ENCODE measurements at places on chromosomes 6 and 20. TPM values are rescaled to one million over a fixed set of nuclear protein-coding genes. Genes with fewer than 3 reads are reported as not detected.
A peak's percentile ranks its signal among the peaks of the same experiment; 100 is the strongest.

Gene SLC2A4RG
- total RNA-seq, result 79.2 TPM

Gene VIP
- 0.55 TPM for total RNA-seq

Gene TEAD3
- 28.0 TPM for total RNA-seq

Gene SLC12A5
- not detected for total RNA-seq

Gene MCHR2
- total RNA-seq, result not detected

Gene QRSL1
- 23.1 TPM for total RNA-seq

Gene MCCD1
- total RNA-seq, result not detected

Gene NDUFAF5
- total RNA-seq, result 60.2 TPM

Gene SRSF12
- not detected for total RNA-seq

- no peak overlapping the region for H3K27ac ChIP-seq
- H3K36me3 ChIP-seq, result no peaks in the 10 kb centered on the region
- peaks cover 14% of the 10 kb centered on the region for H3K27me3 ChIP-seq
- no peak overlapping the region for H3K4me3 ChIP-seq
- H3K4me1 ChIP-seq, result no peaks in the 10 kb centered on the region
These were observed 32.8 kb upstream of the ZNFX1 start for GRCh38 chr20:49310705-49311104.

GRCh38 chr6:144468709-144469108, 183.6 kb downstream of the UTRN start:
- no peak overlapping the region for H3K27ac ChIP-seq
- H3K36me3 ChIP-seq, result peaks cover 25% of the 10 kb centered on the region
- DNase-seq, result no peak
- peaks cover 7% of the 10 kb centered on the region for H3K4me1 ChIP-seq
- H3K4me3 ChIP-seq, result no peak overlapping the region

DNA sequence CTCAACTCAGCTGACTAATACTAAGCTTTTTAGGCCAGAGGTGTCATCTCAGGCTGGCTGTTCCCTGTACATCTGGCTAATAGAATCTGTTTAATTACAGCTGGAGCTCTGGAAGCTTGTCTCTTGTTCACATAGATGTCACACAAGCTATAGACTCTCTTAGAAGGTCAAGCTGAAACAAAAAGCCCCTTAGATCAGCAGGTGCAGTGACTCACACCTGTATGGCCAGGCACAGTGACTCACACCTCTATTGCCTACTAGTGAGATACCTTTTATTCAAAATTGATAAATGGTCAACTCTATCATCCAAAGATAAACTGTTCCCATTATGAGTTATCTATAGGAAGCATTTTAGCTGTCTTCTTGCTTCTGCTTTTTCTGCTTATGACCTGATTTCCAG, 29.9 kb upstream of the MTHFD1L start:
- H3K27me3 ChIP-seq, result no peaks in the 10 kb centered on the region
- H3K36me3 ChIP-seq, result peaks cover 53% of the 10 kb centered on the region
- H3K4me1 ChIP-seq, result no peaks in the 10 kb centered on the region
- DNase-seq, result no peak

DNA sequence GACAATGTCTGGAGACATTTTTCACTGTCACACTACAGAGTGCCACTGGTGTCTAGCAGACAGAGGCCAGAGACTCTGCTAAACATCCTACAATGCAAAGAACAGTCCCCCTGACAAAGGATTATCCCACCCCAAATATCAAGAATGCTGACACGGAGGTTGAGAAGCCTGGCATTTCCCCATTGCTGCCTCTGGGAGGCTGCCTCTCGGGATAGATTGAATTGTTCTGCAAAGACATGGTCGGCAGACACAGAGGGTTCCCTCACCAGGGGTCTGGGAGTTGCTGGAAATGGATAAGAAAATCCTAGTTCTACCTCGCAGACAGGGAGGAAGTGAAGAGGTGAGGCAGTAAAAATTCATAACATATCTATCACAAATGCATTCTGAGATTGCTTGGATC, 166.4 kb upstream of the AGPAT4 start:
- no peak overlapping the region for H3K27ac ChIP-seq
- H3K4me3 ChIP-seq, result no peak overlapping the region
- no peak for DNase-seq
- H3K27me3 ChIP-seq, result no peaks in the 10 kb centered on the region

DNA sequence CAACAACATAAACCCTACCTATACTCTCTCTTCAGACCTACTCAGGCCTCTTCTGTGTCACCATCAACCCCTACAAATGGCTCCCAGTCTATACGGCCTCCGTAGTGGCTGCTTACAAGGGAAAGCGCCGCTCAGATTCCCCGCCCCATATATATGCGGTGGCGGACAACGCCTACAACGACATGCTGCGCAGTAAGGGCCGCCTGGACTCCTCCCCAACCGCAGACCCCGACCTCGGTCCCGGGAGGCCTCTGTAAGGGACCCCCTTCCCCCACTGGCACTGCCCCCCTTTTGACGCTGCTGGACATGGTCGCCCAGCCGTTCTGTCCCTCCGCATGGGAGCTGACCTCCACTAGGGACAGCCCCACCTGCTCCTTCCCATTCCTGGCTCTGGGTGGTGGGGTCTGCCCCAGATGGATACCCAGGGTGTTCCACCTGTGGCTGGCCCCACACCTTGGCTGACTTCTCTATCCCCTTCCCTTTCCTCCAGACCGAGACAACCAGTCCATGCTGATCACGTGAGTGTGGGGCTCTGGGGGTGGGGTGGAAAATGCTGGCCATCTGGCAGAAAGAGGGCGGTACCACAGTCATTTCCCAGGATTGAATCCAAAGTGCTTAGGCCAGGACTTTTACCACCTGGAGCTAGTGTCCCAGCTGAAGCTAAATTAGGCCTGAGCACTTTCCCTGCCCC, 25.0 kb downstream of the MYH7B start:
- H3K27ac ChIP-seq, result peak overlapping the region; percentile 93
- H3K4me1 ChIP-seq, result peaks cover 61% of the 10 kb centered on the region
- H3K27me3 ChIP-seq, result no peaks in the 10 kb centered on the region
- peak overlapping the region; percentile 72 for H3K4me3 ChIP-seq
- peaks cover 7% of the 10 kb centered on the region for H3K36me3 ChIP-seq
- DNase-seq, result peak; percentile 61

- H3K4me3 ChIP-seq, result peak overlapping the region; percentile 51
- peaks cover 21% of the 10 kb centered on the region for H3K36me3 ChIP-seq
- no peaks in the 10 kb centered on the region for H3K27me3 ChIP-seq
- DNase-seq, result no peak
- H3K4me1 ChIP-seq, result peaks cover 63% of the 10 kb centered on the region
- H3K27ac ChIP-seq, result peak overlapping the region; percentile 89
These were observed 43.2 kb downstream of the STK35 start for GRCh38 chr20:2144850-2145249.

GRCh38 chr6:21801446-21802174, 208.1 kb downstream of the SOX4 start:
- no peak overlapping the region for H3K4me3 ChIP-seq
- H3K4me1 ChIP-seq, result peaks cover 16% of the 10 kb centered on the region
- no peaks in the 10 kb centered on the region for H3K27me3 ChIP-seq

- H3K4me3 ChIP-seq, result no peak overlapping the region
- peaks cover 8% of the 10 kb centered on the region for H3K4me1 ChIP-seq
- no peak overlapping the region for H3K27ac ChIP-seq
- H3K27me3 ChIP-seq, result no peaks in the 10 kb centered on the region
- no peaks in the 10 kb centered on the region for H3K36me3 ChIP-seq
These were observed 132.9 kb downstream of the ZDHHC14 start for GRCh38 chr6:157513619-157514485.

GRCh38 chr20:37649676-37650370, 44.0 kb upstream of the CTNNBL1 start:
- no peak overlapping the region for H3K27ac ChIP-seq
- H3K27me3 ChIP-seq, result peaks cover 7% of the 10 kb centered on the region
- no peaks in the 10 kb centered on the region for H3K36me3 ChIP-seq
- H3K4me1 ChIP-seq, result peaks cover 17% of the 10 kb centered on the region

GRCh38 chr20:41639630-41640029, 21.5 kb upstream of the CHD6 start:
- H3K36me3 ChIP-seq, result no peaks in the 10 kb centered on the region
- no peak overlapping the region for H3K4me3 ChIP-seq
- H3K4me1 ChIP-seq, result peaks cover 8% of the 10 kb centered on the region

DNA sequence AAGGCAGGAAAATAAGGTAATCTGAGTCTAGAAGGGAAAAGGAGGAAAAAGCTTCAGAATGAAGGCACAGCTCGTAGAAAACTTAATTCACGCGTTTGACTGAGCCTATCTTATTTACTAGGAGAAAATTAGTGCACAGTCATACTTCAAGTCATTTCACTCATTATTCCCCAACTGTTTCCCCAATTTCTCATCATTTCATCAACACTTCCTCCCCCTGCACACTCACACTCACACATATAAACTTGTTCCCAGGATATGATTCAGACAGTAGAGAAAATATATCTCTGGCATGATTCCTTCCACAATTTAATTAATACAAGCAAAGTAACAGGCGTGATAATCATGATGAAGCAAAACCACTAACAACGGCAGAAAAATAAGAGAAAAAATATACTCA, 94.5 kb upstream of the F13A1 start:
- H3K4me3 ChIP-seq, result no peak overlapping the region
- no peaks in the 10 kb centered on the region for H3K27me3 ChIP-seq
- peaks cover 19% of the 10 kb centered on the region for H3K4me1 ChIP-seq
- H3K36me3 ChIP-seq, result no peaks in the 10 kb centered on the region

GRCh38 chr6:108203189-108204112, 37.6 kb downstream of the NR2E1 start:
- no peak overlapping the region for H3K4me3 ChIP-seq
- DNase-seq, result no peak
- H3K36me3 ChIP-seq, result peaks cover 9% of the 10 kb centered on the region

GRCh38 chr6:46491201-46491627, at the start of gene RCAN2:
TSS of gene RCAN2 (minus strand) at chr6:46491449.
- peak within 1 kb of the TSS; percentile 72 for H3K4me3 ChIP-seq
- peaks cover 27% of the 10 kb centered on the region for H3K27me3 ChIP-seq
- H3K27ac ChIP-seq, result peak within 1 kb of the TSS; percentile 94
- H3K4me1 ChIP-seq, result peaks cover 54% of the 10 kb centered on the region
- peak; percentile 77 for DNase-seq

DNA sequence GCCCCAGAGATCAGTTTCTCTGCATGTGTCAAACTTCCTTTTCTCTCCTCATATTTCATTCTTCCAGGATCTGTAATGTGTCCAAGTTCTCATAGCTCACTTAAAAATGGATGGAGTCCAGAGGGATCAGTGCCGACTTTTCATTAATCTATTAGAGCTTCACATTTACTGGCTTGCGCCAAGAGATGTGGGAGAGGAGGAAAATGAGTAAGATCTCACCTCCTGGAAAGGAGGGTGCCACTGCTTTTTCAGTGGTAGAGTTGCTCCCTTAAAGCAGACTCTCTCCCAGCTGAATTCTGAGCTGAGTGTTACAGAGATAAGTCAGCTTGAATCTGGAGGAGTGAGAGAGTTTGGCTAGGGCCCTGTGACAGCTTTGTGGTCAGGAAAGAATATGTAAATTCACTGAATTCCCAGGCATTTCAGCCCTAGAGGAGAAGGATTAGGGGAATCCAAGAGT, 175.9 kb downstream of the SOX4 start:
- H3K27ac ChIP-seq, result peak overlapping the region; percentile 13
- H3K36me3 ChIP-seq, result no peaks in the 10 kb centered on the region
- H3K27me3 ChIP-seq, result no peaks in the 10 kb centered on the region
- H3K4me1 ChIP-seq, result peaks cover 40% of the 10 kb centered on the region
- no peak for DNase-seq

DNA sequence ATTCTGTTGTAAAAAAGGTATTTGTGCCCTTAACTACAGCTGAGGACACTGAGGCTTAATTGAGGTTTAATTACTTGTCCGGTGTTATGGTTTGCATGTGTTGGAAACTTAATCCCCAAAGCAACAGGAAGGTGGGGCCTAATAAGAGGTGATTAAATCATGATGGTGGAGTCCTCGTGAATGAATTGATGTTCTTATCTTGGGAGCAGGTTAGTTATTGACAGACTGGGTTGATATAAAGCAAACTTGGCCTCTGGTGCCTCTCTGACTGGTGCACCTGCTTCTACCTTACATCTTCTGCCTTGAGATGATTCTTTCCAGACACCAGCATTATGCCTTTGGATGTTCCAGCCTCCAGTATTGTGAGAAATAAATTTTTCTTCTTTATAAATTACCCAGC, 306.5 kb upstream of the HS3ST5 start:
- no peak overlapping the region for H3K27ac ChIP-seq
- no peaks in the 10 kb centered on the region for H3K36me3 ChIP-seq
- no peaks in the 10 kb centered on the region for H3K4me1 ChIP-seq
- DNase-seq, result no peak
- no peak overlapping the region for H3K4me3 ChIP-seq

DNA sequence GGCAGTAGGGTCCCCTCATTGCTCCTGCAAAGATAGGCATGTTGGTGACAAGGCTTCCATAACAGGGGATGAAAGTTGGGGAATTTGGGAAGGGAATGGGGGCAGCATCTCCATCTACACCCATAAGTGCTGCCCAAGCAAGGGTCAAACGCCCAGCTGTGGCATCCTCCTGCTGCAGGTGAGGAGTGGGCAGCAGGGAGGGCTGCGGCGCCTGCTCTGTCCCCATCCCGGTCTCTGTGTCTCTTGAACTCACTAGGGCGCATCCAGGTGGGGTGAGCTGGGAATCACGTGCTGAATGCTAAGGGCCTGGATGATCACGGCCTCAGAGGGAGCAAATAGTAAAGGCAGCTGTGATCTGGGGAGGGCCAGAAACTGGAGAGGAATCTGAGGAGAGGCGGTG, 9.1 kb downstream of the MICA start:
- no peak for DNase-seq
- H3K36me3 ChIP-seq, result peaks cover 62% of the 10 kb centered on the region
- no peak overlapping the region for H3K27ac ChIP-seq
- peaks cover 42% of the 10 kb centered on the region for H3K4me1 ChIP-seq
- H3K4me3 ChIP-seq, result no peak overlapping the region

- no peak for DNase-seq
- no peak overlapping the region for H3K27ac ChIP-seq
- H3K4me1 ChIP-seq, result peaks cover 8% of the 10 kb centered on the region
- H3K27me3 ChIP-seq, result no peaks in the 10 kb centered on the region
- no peak overlapping the region for H3K4me3 ChIP-seq
These were observed 94.4 kb upstream of the FAM184A start for GRCh38 chr6:119172824-119173223.

DNA sequence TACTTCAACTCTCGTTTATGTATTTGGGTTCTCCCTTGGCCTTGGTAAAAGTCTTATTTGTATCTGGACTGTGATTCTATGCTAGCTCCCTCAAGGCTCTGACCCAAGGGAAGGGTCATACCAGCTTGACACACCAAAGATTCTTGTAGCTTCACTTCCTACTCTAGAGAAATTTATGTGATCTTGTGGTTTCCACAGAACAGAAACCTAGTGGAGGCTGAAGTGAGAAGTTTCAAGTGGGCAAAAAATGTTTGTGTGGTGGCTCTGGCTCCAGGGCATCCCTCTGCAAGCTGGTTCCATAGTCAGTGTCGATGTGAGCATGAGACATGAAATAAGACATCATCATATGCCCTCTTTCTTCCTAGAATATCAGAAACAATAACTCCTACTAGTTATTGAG, 48.1 kb upstream of the TNFRSF21 start:
- no peaks in the 10 kb centered on the region for H3K36me3 ChIP-seq
- peaks cover 24% of the 10 kb centered on the region for H3K27me3 ChIP-seq
- H3K4me3 ChIP-seq, result no peak overlapping the region
- no peak overlapping the region for H3K27ac ChIP-seq
- no peaks in the 10 kb centered on the region for H3K4me1 ChIP-seq

GRCh38 chr6:156992020-156992804, 215.0 kb downstream of the ARID1B start:
- peak; percentile 34 for DNase-seq
- peak overlapping the region; percentile 55 for H3K27ac ChIP-seq
- H3K4me1 ChIP-seq, result peaks cover 71% of the 10 kb centered on the region
- H3K4me3 ChIP-seq, result peak overlapping the region; percentile 6
- H3K27me3 ChIP-seq, result no peaks in the 10 kb centered on the region
